ENCODE measurements at places on chromosomes 11 and 22.

GRCh38 chr11:69327741-69328191 is 33.8 kb downstream of the MYEOV start:
- no peak for DNase-seq

DNA sequence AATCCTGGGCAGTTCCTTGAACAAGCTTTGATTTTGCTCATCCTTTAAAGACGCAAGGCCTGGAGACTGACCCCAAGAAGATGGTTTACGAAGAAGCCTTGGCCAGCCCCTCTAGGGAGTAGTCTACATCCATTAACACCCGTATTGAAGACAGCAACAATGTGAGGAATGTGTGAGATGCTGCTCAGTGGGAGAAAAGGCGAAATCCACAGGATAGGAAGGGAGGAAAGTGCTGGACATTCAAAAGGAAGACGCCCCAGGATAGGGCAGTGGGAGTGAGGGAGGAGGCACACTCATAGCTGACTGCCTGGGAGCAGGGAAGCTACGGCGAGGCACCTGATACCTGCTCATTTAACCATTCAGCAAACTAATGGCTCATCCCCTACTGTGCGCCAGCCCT is 114.1 kb downstream of the RRAS2 start:
- DNase-seq = no peak

- no peak for DNase-seq
Measured at GRCh38 chr11:16363706-16364105, 7.4 kb upstream of the SOX6 start.

- peak; percentile 34 for DNase-seq
Measured at GRCh38 chr11:111941963-111942362, 4.8 kb downstream of the DIXDC1 start.

- no peak for DNase-seq
Measured at GRCh38 chr11:44606472-44606871, 41.0 kb downstream of the CD82 start.
